ENCODE measurements at places on chromosomes 11 and 22. TPM values are rescaled to one million over a fixed set of nuclear protein-coding genes. Genes with fewer than 3 reads are reported as not detected.
A peak's percentile ranks its signal among the peaks of the same experiment; 100 is the strongest.

GRCh38 chr22:42926104-42926503 lies 69.0 kb upstream of the ARFGAP3 start:
- H3K27ac ChIP-seq = no peak overlapping the region
- H3K4me3 ChIP-seq = no peak overlapping the region
- DNase-seq = no peak
- no peaks in the 10 kb centered on the region for H3K4me1 ChIP-seq
- no peaks in the 10 kb centered on the region for H3K27me3 ChIP-seq
- no peaks in the 10 kb centered on the region for H3K36me3 ChIP-seq

GRCh38 chr11:126703662-126704061 lies 296.9 kb downstream of the KIRREL3 start:
- no peaks in the 10 kb centered on the region for H3K27me3 ChIP-seq
- H3K27ac ChIP-seq = no peak overlapping the region
- H3K36me3 ChIP-seq = no peaks in the 10 kb centered on the region
- no peak overlapping the region for H3K4me3 ChIP-seq
- H3K4me1 ChIP-seq = peaks cover 29% of the 10 kb centered on the region
- DNase-seq = no peak

TRIM49B gene
- total RNA-seq = not detected

DDIAS gene
- 19.9 TPM for total RNA-seq

DNA sequence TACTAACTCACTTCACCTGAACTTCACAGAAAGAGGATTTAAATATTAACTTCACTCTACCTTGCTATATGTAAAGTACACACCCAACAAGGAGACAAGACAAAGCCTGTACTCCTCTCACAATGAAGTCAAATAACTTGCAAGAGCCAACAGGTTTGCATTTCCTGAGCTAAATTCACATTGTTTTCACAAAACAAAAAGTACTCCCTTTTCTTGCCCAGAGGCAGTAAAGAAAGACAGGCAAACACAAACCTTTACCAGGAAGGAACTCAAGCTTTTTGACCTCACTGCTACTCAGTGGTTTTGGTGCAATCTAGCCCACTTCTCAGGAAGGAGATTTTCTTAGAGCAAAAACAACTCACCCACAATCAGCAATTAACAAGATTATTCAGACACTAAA lies 15.7 kb downstream of the USP28 start:
- no peak overlapping the region for H3K4me3 ChIP-seq
- no peak overlapping the region for H3K27ac ChIP-seq
- no peaks in the 10 kb centered on the region for H3K27me3 ChIP-seq
- no peak for DNase-seq
- no peaks in the 10 kb centered on the region for H3K36me3 ChIP-seq

NCAM1 gene
- total RNA-seq = 20.8 TPM

DNA sequence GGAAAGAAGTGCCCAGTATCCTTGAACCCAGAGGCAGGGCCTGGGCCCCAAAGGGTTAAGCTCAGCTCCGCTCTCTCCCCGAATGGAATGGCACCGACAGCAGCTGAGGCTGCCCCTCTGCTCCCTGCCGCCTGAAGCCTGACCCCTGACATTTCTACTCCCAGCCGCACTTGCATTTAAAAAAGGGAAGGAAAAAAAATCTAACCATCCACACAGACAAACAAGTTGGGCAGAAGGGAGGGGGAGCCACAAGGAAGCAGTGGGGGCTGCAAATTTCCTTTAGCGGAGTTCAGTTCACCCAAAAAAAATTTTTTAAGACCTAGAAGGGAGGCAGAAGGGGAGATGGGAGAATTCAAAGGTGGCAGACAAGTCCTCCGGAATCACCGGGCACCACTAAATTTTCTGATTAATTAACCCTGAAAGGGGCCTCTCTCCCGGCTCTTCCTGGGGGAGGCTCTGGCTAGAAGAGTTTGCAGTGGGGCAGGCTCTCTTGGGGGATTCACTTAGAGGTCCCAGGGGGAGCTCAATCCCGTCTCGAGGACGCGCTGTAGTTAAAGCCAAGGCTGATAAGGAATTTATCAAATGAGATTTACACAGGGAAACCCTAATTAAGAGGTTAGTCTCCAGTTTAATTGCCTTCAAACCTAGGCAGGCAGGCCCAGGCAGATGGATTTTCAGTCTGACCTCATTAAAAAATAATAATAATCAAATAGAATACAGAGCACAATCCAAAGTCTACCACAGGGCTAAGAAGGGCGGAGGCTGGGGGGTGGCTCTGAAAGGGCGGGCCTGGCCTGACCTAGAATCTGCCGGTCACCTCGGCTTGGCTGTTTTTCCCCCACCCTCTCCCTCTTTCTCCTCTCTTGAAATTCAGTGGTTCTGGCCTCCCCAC lies 25.6 kb downstream of the MN1 start:
- H3K27ac ChIP-seq = peak overlapping the region; percentile 94
- H3K36me3 ChIP-seq = no peaks in the 10 kb centered on the region
- no peaks in the 10 kb centered on the region for H3K27me3 ChIP-seq
- H3K4me3 ChIP-seq = peak overlapping the region; percentile 41
- peak; percentile 72 for DNase-seq

DNA sequence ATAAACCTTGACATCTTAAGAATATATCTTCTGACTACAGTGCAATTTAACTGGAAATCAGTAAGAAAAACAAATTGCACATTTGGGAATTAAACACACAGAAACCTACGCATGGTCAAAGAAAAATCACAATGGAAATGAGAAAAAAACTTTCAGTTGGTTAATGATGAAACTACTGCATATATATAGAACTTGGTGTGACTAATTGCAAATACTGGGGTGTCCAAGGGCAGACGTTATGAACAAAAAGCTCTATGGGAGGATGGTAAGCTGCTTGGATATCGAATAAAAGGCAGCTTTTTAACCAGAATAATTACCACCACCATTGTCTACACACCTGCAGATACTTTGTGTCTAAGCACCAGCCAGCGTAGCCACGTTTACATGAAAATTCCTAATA lies 791 bp downstream of the GDPD4 start:
- no peak overlapping the region for H3K4me3 ChIP-seq
- H3K27ac ChIP-seq = no peak overlapping the region
- DNase-seq = no peak

MMP7 gene
- not detected for total RNA-seq

B4GALNT4 gene
- 16.4 TPM for total RNA-seq

DNA sequence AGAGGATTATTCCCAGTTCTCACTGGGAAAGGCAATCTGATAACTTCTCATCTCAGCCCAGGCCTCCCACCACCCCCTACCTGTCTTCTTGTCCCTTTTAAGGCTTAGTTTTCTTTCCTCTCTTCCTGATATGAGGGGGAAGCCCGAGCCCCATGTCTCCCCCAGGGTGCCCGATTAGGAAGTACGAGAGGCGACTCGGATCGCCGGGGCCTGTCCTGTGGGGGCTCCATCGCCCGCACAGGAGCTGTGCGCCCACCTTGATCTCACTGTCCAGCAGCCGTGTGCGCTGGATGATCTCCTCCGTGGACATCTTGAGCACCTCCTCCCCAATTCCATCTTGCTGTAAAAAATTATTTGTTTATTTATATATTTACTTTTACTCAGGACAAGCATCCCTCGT lies 628 bp downstream of the PSMC3 start:
- H3K4me3 ChIP-seq = peak overlapping the region; percentile 71
- no peaks in the 10 kb centered on the region for H3K36me3 ChIP-seq
- H3K27me3 ChIP-seq = no peaks in the 10 kb centered on the region
- H3K27ac ChIP-seq = no peak overlapping the region
- H3K4me1 ChIP-seq = peaks cover 5% of the 10 kb centered on the region
- peak; percentile 29 for DNase-seq

- no peaks in the 10 kb centered on the region for H3K27me3 ChIP-seq
- no peak for DNase-seq
- H3K36me3 ChIP-seq = no peaks in the 10 kb centered on the region
- no peak overlapping the region for H3K4me3 ChIP-seq
- no peak overlapping the region for H3K27ac ChIP-seq
Observed at GRCh38 chr11:7437696-7438095, 47.6 kb upstream of the OLFML1 start.

CXCR5 gene
- not detected for total RNA-seq

HORMAD2 gene
- not detected for total RNA-seq

DNA sequence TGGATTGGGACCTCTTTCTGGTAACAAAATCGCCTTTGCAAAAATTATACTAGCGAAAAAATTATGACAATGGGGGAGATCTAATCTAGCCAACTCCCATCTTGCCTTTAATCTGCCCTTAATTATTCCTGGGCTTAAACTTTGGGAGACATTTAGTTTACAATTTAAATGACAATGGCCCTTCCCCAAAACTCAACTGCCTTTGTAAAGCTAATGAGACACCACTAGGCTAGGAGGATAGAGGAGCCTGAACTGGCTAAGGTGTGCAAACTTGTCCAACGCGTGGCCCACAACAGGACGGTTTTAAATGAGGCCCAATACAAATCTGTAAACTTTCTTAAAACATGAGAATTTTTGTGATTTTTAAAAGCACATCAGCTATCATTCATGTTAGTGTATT lies 67.3 kb downstream of the RSF1 start:
- H3K4me3 ChIP-seq = no peak overlapping the region
- DNase-seq = peak; percentile 31
- no peaks in the 10 kb centered on the region for H3K27me3 ChIP-seq

DNA sequence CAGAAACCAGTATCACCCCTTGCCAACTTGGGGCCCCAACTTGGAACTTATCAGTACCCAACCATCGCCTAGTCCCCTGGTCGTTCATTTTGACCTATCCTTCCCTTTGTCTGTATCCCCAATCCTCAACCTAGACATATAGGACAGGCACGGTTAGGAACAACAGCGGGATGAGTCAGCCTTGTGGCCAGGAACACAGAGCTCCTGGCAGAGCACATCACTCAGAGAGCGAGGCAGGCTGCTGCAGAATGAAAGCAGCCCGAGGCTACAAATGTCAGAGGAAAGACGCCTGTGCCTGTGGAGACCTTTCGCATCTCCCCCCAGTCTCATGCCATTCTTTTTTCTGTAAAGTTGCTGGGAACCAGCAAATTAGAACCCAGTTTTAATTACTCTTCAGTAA lies 14.6 kb downstream of the DKK3 start:
- no peaks in the 10 kb centered on the region for H3K36me3 ChIP-seq
- DNase-seq = peak; percentile 15
- no peak overlapping the region for H3K27ac ChIP-seq
- H3K4me1 ChIP-seq = no peaks in the 10 kb centered on the region
- H3K4me3 ChIP-seq = no peak overlapping the region

DNA sequence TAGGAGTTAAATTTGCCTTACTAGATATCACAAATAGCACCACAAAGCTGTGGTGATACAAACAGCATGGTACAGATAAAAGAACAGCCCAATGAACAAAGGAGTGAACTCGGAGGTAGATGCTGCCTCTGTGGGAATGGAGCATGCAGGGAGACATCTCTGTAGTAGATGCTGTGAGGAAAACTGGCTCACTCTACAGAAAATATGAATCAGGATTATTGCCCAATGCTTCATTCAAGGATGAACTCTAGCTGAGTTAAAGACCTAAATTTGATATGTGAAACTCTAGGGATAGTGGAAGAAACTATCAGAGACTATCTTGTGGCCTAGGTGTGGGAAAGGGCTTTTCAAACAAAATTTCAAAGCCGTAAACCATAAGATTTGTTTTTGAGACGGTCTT lies 15.3 kb upstream of the CAPN5 start:
- H3K4me1 ChIP-seq = no peaks in the 10 kb centered on the region
- no peak overlapping the region for H3K27ac ChIP-seq
- no peak overlapping the region for H3K4me3 ChIP-seq
- no peak for DNase-seq

DNA sequence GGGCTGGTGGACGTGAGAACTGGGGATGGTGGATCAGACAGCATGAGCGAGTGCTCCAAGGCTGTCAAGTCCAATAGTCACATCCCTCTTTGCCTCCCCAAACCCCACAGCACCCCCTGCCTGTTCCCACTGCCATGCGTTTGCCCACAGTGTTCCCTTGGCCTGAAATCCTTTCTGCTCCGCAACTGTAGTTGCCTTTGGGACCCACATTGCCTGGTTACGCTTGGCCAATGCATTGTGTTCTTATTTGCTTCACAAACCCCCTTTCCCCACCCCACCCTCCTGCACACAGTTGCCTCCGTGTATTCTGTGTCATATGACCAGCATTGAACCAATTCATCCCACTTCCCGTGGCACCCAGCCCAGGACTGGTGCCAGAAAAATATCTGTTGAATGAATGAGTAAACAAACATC lies 2.1 kb upstream of the KIAA0930 start:
- H3K4me3 ChIP-seq = no peak overlapping the region
- H3K27ac ChIP-seq = no peak overlapping the region
- H3K36me3 ChIP-seq = no peaks in the 10 kb centered on the region
- peaks cover 24% of the 10 kb centered on the region for H3K27me3 ChIP-seq
- no peak for DNase-seq

KRTAP5-9 gene
- not detected for total RNA-seq

GRCh38 chr11:82814379-82814778 lies 80.7 kb upstream of the FAM181B start:
- no peak overlapping the region for H3K4me3 ChIP-seq
- H3K27me3 ChIP-seq = peaks cover 99% of the 10 kb centered on the region
- H3K36me3 ChIP-seq = no peaks in the 10 kb centered on the region
- H3K4me1 ChIP-seq = peaks cover 19% of the 10 kb centered on the region
- no peak overlapping the region for H3K27ac ChIP-seq

- H3K4me3 ChIP-seq = no peak overlapping the region
- H3K36me3 ChIP-seq = no peaks in the 10 kb centered on the region
- no peaks in the 10 kb centered on the region for H3K4me1 ChIP-seq
- no peak for DNase-seq
Observed at GRCh38 chr22:20590477-20591294, 83.3 kb downstream of the MED15 start.

GRCh38 chr11:126416542-126417090 lies 61.1 kb downstream of the ST3GAL4 start:
- peak overlapping the region; percentile 39 for H3K4me3 ChIP-seq
- H3K27me3 ChIP-seq = peaks cover 9% of the 10 kb centered on the region
- peaks cover 4% of the 10 kb centered on the region for H3K4me1 ChIP-seq
- no peak overlapping the region for H3K27ac ChIP-seq
- peak; percentile 95 for DNase-seq

GRCh38 chr11:88655656-88656055 lies 318.1 kb upstream of the CTSC start:
- DNase-seq = no peak
- H3K36me3 ChIP-seq = no peaks in the 10 kb centered on the region
- H3K27ac ChIP-seq = no peak overlapping the region
- H3K27me3 ChIP-seq = no peaks in the 10 kb centered on the region
- no peak overlapping the region for H3K4me3 ChIP-seq
- H3K4me1 ChIP-seq = no peaks in the 10 kb centered on the region

SLC25A22 gene
- total RNA-seq = 38.4 TPM

SLC6A5 gene
- total RNA-seq = not detected

TENM4 gene
- total RNA-seq = 16.6 TPM

MS4A6A gene
- total RNA-seq = not detected

EFCAB6 gene
- 4.9 TPM for total RNA-seq

SCGB2A2 gene
- total RNA-seq = not detected

DNA sequence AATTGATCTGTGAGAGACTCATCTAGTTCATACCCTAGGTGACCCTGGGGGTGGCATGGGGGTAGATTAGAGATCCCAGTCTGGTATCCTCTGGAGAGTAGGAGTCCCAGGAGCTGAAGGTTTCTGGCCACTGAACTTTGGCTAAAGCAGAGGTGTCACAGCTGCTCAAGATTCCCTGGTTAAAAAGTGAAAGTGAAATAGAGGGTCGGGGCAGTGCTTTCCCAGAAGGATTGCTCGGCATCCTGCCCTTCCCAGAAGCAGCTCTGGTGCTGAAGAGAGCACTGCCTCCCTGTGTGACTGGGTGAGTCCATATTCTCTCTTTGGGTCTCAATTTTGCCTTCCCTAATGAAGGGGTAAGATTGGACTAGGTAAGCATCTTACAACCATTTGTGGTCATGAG lies 653 bp downstream of the IL18BP start:
- no peaks in the 10 kb centered on the region for H3K27me3 ChIP-seq
- no peak overlapping the region for H3K27ac ChIP-seq
- no peak for DNase-seq
- H3K36me3 ChIP-seq = no peaks in the 10 kb centered on the region

- DNase-seq = peak; percentile 67
- H3K4me1 ChIP-seq = peaks cover 16% of the 10 kb centered on the region
- H3K27ac ChIP-seq = no peak overlapping the region
Observed at GRCh38 chr11:115659061-115659963, 155.1 kb upstream of the CADM1 start.

All from neural progenitor cell (in vitro differentiated cells).